IPS-NIHi11 (cell line): ENCODE measurements at places on chromosomes 6 and 20.

DNA sequence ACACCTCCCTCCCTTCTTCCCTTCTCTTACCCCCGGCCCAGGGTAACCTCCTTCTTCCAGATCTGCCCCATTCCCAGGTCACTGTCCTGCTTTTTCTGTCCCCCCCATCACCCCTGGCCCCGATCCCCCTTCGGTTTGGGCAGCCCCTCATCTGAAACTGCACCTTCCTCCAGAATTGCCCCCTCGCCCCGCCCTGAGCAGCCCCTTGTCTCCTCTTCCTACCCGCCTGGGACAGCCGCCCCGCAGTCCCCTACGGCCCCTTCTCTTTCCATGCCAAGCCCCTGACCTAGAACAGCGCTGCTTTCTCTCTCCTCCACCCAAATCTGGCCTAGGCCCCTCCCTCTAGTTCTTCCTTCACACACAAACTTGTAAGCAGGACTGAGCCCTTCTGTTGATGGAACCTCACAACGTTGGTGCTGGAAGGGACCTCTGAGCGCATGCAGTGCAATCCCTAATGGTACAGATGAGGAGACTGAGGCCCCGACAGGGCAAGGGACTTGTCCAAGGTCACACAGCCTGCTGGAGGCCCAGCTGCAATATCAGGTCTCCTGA, 630 bp downstream of the PPP2R5D start:
- peak; percentile 39 for DNase-seq

- no peak for DNase-seq
These were observed 20.0 kb downstream of the GABRR1 start for GRCh38 chr6:89197141-89197540.

DNA sequence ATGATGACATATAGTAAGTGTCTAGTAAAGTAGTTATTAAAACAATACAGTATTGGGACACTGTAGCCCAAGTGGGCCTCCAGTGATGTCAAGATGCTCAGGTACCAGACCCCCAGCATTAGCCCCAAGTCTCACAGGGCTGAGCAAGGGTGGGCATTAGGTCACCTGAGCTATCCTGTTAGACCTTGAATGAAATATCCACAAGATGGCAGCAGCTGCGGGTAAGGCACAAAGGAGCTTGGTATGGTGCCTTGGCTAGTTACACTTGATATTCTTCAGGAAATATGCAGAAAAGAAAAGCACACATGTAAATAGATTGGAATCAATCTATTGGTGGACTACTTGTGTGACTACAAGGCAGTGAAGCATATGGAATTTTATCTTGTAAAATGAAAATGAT, 701.8 kb upstream of the ADGRB3 start:
- peak; percentile 40 for DNase-seq

- DNase-seq: no peak
These were observed 109.4 kb downstream of the ATXN1 start for GRCh38 chr6:16651871-16652270.

DNA sequence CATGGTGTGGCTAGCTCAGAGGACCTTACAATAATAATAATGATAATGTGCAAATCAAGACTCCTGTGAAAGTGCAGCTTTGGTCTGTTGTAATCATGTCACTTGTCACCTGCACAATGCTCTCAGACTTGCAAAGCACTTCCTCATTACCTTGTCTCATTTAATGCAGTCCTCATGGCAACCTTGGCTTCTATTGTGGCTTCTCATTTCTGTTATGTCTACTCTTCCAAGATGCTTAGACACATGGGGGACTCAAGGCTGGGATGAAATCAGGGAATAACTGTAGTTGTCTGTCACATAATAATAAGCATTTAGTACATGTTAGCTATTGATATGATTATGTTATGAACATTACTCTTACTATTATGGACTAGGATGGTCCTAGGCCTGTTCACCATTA, 484.2 kb downstream of the PTPRT start:
- DNase-seq: no peak
